CD4-positive, alpha-beta memory T cell (primary cell): ENCODE measurements at places on chromosomes 16 and 17. TPM values are rescaled to one million over a fixed set of nuclear protein-coding genes. Genes with fewer than 3 reads are reported as not detected.

HS3ST2 gene
- 0.47 TPM for total RNA-seq

HOXB2 gene
- 34.4 TPM for total RNA-seq

DYNLRB2 gene
- not detected for total RNA-seq

GPR179 gene
- total RNA-seq: 0.12 TPM

CCL15 gene
- total RNA-seq: not detected

ZNF75A gene
- 88.1 TPM for total RNA-seq

RASD1 gene
- 0.86 TPM for total RNA-seq

SLC2A4 gene
- total RNA-seq: not detected

PRR15L gene
- not detected for total RNA-seq

ALDH3A1 gene
- not detected for total RNA-seq

KRTAP16-1 gene
- not detected for total RNA-seq

UNC13D gene
- 161 TPM for total RNA-seq

APOH gene
- total RNA-seq: not detected

EFTUD2 gene
- 98.9 TPM for total RNA-seq

DNA sequence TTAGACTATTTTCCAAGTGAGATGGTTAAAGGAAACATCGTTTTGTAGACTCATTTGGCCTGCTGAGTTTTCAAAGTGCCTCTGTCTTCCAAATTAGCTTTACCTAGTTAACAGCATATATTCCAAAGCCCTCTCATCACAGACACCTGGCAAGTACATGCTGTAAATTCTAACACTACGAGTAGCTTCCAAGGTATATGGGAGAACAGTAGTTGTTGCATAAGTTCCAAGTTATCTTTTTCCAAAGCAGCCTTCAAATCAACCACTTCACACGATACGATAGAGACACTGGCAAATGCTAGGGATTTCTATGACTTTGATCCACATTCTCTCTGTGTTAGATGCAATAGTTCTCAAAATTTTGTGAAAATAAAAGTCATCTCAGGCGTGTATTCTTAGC lies 299.3 kb downstream of the CNTNAP4 start:
- DNase-seq: no peak

- DNase-seq: no peak
Measured at GRCh38 chr17:68326681-68327080, 35.4 kb downstream of the ARSG start.

GRCh38 chr16:19505600-19506303 lies 16.1 kb downstream of the GDE1 start:
- no peak for DNase-seq

- no peak for DNase-seq
Measured at GRCh38 chr17:56638591-56639051, 45.1 kb downstream of the NOG start.

DNA sequence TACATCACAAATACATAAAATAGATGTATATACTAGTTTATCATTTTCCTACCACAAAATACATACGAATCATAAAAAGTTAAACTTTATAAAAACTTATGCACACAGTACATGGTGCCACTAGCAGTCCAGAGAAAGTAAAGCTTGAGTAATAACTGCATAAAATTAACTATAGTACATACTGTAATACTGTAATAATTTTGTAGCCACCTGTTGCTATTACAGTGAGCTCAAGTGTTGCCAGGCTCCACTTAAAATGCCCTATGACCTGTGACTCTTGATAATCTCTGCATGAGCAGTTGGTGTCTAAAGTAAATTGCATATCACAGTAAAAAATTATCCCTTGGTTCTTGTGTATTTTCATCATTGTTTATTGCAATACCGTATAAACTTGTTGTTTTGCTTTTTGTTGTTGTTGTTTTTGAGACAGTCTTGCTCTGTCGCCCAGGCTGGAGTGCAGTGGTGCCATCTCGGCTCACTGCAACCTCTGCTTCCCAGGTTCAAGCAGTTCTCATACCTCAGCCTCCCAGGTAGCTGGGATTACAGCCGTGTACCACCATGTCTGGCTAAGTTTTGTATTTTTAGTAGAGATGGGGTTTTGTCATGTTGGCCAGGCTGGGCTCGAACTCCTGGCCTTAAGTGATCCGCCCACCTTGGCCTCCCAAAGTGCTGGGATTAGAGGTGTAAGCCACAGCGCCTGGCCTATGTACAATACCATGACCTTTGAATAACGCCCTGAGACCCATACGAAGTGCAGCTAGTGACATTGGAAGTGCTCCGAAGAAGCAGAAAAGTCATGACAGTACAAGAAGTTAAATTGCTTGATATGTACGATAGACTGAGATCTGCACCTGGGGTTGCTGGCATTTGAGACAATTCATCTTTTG lies 6.6 kb downstream of the LUC7L3 start:
- no peak for DNase-seq

GRCh38 chr17:39667262-39667944 lies 850 bp upstream of the PNMT start:
- DNase-seq: no peak

DNA sequence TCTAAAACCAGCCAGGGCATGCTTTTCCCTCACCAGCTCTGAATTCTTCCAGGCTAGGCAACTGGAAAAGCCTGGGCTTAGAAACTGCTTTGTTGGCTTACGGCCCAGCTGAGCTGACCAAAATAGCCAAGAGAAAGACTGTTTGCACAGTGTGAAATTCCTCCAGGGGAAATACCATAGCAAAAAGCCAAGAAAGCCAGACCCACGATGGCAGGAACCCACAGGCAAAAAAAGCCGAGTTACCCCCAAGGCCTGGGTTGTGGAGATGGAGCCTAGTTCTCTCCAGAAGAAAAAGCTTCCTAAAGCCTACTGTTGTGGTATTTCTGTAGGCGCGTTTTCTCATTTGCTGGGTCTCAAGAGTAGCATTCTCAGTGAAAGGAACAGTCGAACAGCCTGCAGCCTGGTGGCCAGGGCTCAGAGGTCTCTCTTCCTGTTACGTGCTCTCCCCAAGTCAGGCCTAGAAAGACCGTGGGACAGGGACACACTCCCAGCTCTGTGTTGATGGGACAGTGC lies 9.2 kb downstream of the SP2 start:
- DNase-seq: no peak

GRCh38 chr17:31580706-31581490 lies 189.4 kb downstream of the RAB11FIP4 start:
- DNase-seq: no peak

- no peak for DNase-seq
Measured at GRCh38 chr16:64997121-64997520, 124.7 kb downstream of the CDH11 start.

GRCh38 chr16:23827057-23827456 lies 8.7 kb upstream of the PRKCB start:
- no peak for DNase-seq

GRCh38 chr17:78900816-78901215 lies 2.2 kb downstream of the CEP295NL start:
- DNase-seq: no peak

GRCh38 chr16:70483426-70483825 lies 29.0 kb downstream of the FCSK start:
- DNase-seq: no peak

DNA sequence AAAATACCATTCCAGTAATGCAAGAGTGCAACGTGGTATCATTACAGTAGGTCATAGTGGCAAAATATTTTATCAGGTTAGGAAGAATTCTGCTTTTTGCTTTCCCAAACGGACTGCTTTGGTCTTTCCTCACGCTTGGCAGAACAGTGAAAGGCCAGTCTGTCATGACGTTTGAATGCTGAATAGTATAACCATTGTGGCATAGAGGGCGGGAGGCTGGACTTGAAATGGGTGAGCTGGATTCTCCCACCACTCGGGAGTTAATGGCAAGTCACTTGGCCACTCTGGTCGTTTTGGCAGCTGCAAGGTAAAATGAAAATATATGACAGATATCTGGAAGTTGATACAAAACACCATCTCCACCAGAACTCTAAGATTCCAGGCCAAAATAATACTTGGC lies 391.2 kb downstream of the MAF start:
- DNase-seq: no peak

DNA sequence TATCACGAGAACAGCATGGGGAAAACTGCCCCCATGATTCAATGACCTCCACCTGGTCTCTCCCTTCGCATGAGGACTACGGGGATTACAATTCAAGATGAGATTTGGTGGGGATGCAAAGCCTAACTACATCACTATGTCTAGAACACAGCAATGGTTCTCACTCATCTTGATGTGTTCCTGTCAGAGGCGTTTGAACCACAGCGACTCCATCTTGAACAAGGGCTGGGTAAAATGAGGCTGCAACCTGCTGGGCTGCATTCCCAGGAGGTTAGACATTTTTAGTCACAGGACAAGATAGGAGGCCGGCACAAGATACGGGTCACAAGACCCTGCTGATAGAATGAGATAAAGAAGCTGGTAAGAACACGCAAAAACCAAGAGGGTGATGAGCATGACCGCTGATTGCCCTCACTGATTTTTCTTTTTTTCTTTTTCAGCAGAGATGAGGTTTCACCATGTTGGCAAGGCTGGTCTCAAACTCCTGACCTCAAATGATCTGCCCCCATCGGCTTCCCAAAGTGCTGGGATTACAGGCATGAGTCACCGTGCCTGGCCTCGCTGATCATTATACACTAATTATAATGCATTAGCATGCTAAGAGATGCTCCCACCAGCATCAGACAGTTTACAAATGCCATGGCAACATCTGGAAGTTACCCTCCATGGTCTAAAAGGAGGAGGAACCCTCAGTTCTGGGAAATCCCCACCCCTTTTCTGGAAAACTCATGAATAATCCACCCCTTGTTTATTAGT lies 3.0 kb upstream of the PPY start:
- no peak for DNase-seq

DNA sequence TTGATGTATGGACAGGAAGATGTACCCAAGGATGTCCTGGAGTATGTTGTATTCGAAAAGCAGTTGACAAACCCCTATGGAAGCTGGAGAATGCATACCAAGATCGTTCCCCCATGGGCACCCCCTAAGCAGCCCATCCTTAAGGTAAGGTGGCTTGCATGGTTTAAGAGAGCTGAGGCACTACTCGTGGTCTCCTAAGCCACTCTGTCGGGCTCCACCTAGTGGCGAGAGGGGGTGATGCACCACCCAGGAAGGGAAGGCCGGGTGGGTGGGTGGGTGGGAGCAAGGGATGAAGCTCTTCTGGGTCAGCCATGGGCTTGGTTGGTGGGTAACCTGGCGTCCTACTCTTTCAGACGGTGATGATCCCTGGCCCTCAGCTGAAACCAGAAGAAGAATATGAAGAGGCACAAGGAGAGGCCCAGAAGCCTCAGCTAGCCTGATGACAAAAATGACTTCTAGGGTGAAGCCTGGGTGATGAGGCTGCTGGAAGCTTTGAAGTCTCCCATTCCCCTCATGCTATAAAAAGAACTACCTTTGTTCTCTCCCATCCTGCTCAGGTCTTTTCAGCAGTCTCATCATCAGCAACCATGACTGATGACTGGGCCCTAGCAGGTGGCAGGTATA lies 21.5 kb downstream of the GPR179 start:
- peak; percentile 65 for DNase-seq

GRCh38 chr16:10168258-10168657 lies 14.0 kb downstream of the GRIN2A start:
- no peak for DNase-seq

DNA sequence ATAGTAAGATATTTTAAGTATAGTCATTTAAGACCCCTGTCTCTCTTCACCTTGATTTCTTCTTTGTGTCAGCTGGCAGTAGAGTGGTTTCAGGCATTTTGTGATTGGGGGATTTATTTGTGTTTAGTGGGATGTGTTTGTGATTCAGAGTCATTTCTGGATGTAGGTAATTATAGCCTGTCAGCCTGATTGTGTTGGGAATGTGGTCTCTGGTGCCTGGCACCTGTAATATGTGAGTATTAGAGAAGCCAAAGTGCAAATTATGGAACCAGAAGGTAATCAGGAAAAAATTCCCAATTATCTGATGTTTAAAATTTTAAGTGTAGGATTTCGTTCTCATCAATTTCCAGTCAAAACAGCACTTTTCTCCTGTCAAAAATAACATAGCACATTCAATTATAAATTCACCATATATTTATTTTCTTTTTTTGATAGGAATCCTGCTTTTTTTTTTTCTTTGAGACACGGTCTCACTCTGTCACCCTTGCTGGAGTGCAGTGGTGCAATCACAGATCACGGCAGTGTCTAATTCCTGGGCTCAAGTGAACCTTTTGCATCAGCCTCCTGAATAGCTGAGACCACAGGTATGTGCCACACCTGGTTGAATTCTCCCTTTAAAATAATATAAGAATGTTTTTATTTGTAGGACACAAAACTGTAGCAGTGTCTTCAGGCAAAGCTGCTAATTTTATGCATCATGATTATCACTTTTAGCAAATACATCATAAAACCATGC lies 42.7 kb downstream of the ATF7IP2 start:
- DNase-seq: no peak

DNA sequence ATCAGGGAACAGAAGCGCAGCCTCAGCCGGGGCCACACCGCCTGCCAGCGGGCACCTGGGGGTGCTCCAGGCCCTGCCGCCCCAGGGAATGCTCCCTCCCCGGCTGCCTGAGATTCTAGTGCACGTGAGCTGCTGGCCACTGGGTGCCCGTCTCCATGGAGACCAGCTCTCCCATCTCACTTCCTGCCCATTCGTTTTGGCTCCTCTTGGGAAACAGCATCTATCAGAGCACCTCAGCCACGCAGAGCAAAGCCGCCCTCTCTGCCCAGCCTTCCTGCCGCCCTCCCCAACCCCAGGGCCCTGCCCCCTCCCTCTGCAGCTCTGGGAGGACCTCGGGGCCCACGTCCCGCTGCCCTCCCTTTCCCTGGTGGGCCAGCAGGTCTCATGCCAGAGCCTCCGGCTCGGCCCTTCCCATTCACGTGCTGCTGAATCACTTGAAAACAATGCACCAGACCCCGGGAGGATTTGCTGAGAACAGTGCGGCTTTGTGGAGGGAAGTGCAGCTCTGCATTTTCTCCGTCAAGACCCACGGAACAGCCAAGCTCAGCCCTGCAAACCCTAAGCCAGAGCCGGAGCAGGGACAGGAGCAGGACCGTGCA lies 19.4 kb downstream of the CEP295NL start:
- no peak for DNase-seq

DNA sequence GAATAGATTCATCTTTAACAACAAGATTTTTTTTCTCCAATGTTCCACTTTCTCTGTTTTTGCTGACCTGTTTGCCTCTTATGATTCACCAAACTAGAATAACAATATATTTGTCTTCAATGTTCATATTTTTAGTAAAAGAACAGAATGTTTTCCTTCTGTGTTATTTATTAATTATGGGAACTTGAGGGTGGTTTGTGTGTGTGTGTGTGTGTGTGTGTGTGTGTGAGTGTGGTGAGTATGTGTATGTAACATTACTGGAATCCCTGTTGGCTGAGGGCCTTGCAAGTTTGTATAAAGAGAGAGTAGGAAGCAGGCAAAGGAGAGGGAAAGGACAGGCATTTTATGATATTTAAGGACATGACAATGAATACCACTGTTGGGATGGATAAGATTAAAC lies 13.8 kb downstream of the STXBP4 start:
- DNase-seq: no peak

GRCh38 chr17:1899403-1900000 lies 69.7 kb downstream of the RPA1 start:
- no peak for DNase-seq
